ENCODE measurements at places on chromosomes 5 and 9.

DNA sequence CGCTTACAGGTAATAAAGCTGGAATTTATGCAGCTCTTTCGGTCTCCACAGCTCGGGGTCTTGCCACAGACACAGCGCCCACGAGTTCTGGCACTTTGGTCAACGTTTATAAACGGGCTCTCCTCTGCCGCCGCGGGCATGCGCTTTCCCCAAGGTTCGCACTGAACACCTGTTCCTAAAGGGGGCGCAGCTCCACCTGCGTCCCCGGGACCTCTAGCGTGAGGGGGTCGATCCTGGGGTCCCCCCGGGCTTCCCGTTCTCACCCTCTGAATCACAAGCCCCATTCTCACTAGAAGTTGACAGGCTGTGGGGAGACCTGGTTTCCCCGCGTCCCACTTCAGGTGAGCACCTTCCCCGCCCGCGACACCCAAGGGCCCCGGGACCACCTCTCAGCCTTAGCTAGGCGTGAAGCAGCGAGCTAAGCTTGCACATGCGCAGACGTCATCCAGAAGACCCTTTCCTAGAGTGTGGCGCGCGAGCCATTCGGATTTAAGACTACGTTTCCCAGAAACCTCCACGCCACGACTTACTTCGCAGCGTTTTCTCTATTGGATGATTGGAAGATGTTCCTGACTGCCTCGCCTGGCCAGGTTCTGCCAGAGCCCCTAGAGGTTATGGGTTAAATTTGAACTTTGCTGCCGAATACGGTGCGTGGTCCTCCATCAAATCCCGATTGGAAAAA is 21.3 kb upstream of the ZNF782 start:
- peak; percentile 21 for DNase-seq

DNA sequence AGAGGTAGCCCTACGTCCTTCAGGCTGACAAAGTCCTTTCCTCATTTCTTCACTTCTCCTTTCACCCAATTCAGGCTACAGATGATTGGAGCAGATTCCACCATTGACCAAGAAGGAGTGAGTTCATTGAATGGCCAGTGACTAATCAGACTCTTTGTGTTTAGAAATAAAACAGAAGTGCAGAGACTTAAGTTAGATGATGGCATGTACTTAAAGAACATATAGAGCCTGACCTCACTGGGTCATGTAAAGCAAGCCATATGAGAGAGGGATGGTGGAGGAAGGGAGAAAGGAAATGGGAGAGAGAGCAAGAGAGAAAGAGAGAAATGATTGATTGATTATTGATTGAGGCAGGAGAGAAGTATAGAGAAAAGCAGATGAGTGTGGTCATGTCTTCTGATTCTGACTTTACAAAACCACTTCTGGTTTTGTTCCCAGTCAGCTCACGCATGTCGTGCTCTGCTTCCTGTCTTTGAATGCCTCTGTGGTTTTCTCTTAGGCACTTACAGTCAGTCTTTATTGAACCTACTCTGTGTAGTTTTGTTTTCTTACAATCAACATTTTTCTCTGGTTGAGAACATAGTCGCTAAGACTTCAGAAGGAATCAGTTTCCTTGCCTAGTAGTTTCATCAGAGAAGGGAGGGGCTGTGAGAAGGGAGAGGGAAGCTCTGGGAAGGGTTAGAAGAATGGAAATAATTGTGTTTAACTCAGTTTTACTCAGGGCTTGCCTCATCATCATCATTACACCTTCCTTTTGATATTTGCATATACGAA is 149.2 kb upstream of the KLF9 start:
- DNase-seq: peak; percentile 57

GRCh38 chr9:37707748-37708147 is 45.9 kb upstream of the TRMT10B start:
- DNase-seq: no peak

- no peak for DNase-seq
Observed at GRCh38 chr5:9062873-9063272, 483.0 kb downstream of the SEMA5A start.

DNA sequence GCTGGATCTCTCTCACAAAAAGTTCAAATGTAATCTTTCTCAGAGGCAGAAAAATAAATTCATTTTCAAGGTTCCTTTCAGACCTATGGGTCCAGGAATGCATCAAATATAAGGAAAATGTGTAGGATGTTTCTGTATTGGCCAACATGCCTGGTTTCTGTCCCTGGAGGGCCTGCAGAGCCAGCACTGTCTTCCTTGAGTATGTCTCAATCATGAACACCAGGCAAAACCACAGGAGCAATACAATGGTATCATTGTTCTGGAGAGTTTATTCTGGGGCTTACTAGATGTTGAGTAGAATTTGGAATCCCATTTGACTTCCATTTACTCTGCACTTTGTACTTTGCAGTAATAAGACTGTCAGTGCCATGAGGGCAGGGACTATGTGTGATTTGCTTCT is 23.5 kb downstream of the INSYN2B start:
- no peak for DNase-seq

- DNase-seq: no peak
Observed at GRCh38 chr9:99365233-99365980, 143.3 kb downstream of the SEC61B start.

GRCh38 chr9:131678499-131679111 is 61.3 kb downstream of the RAPGEF1 start:
- peak; percentile 86 for DNase-seq
